T-helper 1 cell (primary cell): ENCODE measurements at places on chromosomes 16 and 17.
A peak's percentile ranks its signal among the peaks of the same experiment; 100 is the strongest.

GRCh38 chr16:51464996-51465395, 313.9 kb upstream of the SALL1 start:
- DNase-seq: no peak

- DNase-seq: no peak
Observed at GRCh38 chr17:59378675-59379074, 47.2 kb downstream of the YPEL2 start.

DNA sequence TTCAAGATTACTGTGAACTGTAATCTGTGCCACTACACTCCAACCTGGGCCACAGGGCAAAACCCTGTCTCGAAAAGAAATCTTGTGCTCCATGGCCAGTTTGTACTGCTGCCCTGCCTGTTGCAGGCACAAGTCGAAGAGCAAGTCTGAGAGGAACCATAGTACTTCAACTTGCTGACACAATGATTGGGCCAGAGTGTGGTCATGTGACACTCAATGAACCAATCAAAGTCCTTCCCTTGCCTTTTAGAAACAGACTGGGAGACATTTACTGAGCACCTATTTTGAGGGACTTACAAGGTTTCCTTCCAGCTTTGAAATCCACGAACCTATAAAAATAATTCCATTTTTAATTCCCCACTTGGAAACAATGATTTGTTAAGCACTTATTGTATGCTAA, 39.8 kb upstream of the TMC5 start:
- DNase-seq: no peak

- DNase-seq: no peak
Observed at GRCh38 chr17:49978501-49978900, 9.5 kb downstream of the DLX4 start.

DNA sequence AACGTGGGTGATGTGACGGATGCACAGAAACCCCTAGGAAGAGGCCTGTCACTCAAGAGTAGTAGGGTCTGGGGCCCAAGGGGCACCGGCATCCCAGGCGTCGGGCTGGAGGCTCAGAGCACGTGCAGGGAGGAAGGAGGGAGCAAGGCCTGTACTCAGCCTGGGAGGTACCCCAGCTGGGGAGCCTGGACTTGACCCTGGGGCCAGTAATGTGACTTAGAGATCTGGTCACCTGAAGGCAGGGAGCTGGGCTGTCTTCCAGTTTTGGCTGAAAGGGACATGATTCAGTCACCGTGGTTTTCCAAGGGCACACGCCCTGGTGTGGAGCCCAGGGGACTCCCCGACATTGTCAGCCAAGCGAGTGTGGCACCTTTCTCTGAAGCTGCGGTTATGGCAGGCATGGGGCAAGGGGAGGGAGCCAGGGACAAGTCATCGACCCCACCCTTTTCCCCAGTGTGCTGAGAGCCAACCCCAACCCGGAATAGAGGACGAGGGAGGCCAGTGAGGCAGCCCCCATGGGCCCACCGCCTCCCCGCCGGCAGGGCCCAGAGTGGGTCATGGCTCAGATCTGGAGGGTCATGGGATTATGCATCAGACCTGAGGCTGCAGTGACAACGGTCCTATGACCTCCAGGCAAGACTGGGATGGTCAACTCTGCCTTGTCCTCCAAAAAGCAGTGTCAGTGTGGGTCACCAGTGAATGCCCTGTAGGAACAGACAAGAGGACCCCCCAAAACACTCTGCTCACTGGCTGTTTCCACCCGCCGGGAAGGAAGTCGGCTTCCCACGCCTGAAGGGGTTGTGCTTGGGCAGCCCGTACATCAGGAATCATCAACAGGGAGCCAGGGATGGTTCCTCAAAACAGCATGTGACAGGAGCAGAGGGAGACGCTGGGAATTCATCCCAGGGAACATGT, 41.9 kb downstream of the MEAK7 start:
- DNase-seq: no peak

DNA sequence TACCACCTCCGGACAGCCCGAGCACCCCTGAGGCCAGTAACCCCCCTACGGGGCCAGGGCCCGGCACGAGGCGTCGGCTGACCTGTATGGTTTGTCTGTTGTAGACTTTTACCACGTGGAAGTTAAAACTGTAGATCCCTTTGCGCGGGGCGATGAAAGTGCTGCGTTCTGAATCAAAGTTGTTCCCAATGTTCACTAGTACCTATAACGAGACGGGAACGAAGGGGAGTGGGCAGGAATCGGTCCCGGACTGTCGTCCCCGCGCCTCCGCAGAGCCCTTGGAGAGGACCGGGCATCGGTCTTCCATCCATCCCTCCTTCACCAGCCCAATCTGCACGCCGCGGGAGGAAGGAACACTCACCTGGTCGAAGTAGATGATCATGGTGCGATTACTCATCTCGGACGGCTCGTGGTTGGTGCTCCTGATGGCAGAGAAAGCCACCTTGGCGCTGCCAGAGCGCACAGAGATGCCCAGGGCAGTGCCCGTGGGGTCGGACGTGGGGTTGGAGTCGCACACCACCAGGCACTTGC, 732 bp downstream of the CBLN1 start:
- DNase-seq: no peak

GRCh38 chr17:46178550-46179214, 14.5 kb downstream of the KANSL1 start:
- DNase-seq: no peak

- peak; percentile 50 for DNase-seq
Observed at GRCh38 chr16:19086322-19087199, 19.1 kb downstream of the COQ7 start.

- no peak for DNase-seq
Observed at GRCh38 chr16:85279825-85280545, 167.7 kb upstream of the CIBAR2 start.

DNA sequence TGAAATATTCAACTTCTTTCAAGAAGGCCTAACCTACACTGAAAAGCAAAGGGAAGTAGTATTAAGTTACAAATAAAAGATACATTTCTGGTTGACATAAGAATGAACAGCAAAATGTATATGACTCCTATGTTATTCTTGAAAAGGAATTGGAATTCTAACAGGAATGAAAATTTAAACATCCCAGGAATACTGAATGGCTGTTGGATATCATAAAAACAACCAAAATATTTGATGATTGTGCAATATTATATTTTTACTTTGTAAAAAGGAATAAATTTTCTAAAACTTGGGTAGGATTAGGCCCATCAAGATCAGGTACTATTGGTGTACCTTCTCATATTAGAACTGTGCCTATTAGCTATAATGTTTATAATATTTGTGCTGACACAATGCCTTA, 50.0 kb downstream of the CYB5B start:
- no peak for DNase-seq

GRCh38 chr16:60166111-60166510, 1432.0 kb upstream of the GOT2 start:
- no peak for DNase-seq

DNA sequence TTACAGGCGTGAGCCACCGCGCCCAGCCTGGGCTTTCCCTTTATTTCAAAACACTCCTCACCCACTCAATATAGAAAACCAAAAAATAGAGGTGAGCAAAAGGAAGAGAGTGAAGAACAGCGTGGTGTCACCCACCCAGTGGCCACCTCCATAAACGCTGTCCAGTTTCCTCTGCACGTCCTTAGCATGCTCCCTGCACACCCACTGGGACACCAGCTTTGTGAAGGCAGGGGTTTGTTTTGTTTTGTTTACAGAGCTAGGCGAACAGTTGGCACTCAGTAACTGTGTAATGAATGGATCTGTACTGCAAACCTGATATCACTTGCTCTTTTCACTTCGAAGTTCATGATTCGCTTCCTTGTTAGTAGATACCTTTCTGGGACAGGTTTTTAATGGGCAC, 73.0 kb downstream of the PRKCB start:
- DNase-seq: no peak

GRCh38 chr16:84136331-84137125, 8.4 kb downstream of the HSDL1 start:
- DNase-seq: no peak

DNA sequence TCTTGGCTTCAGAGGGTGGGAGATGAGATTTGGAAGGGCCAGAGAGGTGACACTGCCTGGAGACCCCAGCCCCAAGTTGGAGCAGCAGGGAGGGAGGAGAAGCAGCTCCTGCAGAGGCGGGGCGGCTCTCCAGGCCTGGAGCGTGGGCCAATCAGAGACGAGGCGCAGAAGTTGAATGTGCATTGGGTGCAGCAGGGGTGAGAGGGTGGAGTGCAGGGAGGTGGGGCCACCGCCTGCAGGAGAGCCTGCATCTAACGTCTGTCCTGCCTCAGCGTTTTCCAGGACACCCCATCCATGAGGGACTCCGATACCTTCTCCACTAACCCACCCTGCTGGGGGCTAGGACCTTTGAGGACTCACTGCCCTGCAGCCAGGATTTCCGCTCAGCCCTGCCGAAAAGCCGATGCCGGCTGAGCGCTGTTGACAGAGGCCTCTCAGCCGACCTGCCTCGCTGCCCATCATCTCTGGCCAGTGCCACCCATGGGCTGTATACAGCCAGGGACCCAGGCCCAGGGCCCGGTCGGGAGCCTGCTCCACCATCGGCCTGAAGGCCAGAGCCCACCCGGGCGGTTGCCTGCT, 146.2 kb downstream of the ENGASE start:
- no peak for DNase-seq

- DNase-seq: no peak
Observed at GRCh38 chr17:11267999-11268575, 27.1 kb downstream of the SHISA6 start.

DNA sequence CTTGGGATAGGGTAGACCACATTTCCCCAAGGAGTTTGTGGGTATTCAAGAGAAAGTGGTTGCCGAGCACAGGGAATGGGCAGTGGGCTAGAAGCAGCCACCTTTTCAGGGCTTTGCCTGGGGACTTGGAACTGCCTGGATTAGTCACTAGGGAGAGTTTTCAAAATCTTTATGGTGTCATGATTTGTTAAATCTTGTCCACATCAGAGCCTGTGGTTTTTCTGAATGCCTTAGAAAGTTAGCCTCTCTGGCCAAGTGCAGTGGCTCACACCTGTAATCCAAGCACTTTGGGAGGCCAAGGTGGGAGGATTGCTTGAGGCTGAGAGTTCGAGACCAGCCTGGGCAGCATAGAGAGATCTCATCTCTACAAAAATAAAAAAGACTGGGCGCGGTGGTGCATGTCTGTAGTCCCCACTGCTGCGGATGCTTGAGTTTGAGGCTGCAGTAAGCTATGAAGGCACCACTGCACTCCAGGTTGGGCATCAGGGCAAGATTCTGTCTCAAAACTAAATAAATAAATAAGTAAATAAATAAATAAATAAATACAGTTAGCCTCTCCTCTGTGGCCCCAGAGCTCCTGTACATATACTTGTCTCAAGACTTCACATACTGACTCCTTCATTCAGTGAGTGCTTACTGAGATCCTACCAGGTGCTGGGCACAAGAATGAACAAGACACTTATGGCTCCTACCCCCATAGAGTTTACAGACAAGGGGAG, 76.3 kb upstream of the HNF1B start:
- DNase-seq: no peak

GRCh38 chr16:81908466-81909262, 102.6 kb downstream of the SDR42E1 start:
- no peak for DNase-seq

GRCh38 chr17:80029258-80029974, 6.3 kb downstream of the TBC1D16 start:
- DNase-seq: no peak

DNA sequence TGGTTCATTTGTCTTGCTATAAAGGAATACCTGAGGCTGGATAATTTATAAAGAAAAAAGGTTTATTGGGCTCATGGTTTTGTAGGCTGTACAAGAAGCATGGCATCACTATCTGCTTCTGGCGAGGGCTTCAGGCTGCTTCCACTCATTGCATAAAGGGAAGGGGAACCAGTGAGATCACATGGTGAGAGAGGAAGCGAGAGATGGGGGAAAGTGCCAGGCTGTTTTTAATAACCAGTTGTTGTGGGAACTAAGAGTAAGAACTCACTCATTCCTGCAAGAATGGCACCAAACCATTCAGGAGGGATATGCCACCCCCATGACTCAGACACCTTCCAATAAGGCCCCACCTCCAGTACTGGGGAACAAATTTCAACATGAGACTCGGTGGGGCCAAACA, 24.3 kb downstream of the SPECC1 start:
- DNase-seq: no peak

GRCh38 chr17:44761932-44762810, 3.4 kb downstream of the ADAM11 start:
- DNase-seq: no peak
